Left renal cortex interstitium (tissue), 4 donors: ENCODE measurements at places on chromosomes 2 and 18.

- DNase-seq: no peak
Measured at GRCh38 chr2:83850071-83850725, 608.9 kb downstream of the SUCLG1 start.

GRCh38 chr2:23430263-23430662, 45.3 kb downstream of the KLHL29 start:
- no peak for DNase-seq

- no peak for DNase-seq
Measured at GRCh38 chr2:187266147-187266546, 181.9 kb downstream of the CALCRL start.

DNA sequence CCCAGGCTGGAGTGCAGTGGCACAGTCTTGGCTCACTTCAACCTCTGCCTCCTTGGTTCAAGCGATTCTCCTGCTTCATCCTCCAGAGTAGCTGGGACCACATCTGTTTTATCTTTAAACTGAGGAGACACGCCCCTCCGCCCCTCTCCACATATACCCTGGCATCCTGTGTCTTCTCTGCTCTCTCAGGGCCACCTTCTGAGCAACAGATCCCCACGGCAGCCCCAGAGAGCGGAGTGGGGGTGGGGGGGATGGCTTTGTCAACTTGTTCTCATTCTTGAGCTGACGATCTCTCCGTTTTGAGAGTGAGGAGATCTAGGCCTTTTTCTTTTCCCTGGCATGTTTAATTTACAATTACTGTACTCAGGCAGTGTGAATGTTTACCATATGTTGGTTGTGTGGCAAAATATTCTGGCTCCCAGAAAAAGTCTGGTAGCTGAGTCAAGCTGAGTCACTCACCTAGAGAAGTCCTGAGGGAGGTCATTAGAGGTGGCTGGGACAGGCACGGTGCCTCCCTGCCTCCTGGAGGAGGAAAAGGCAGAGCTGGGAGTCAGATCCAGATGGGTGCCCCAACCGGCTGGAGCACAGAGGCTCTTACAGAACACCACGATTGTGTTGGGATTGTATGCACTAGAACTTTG, 19.5 kb upstream of the ID2 start:
- DNase-seq: no peak

DNA sequence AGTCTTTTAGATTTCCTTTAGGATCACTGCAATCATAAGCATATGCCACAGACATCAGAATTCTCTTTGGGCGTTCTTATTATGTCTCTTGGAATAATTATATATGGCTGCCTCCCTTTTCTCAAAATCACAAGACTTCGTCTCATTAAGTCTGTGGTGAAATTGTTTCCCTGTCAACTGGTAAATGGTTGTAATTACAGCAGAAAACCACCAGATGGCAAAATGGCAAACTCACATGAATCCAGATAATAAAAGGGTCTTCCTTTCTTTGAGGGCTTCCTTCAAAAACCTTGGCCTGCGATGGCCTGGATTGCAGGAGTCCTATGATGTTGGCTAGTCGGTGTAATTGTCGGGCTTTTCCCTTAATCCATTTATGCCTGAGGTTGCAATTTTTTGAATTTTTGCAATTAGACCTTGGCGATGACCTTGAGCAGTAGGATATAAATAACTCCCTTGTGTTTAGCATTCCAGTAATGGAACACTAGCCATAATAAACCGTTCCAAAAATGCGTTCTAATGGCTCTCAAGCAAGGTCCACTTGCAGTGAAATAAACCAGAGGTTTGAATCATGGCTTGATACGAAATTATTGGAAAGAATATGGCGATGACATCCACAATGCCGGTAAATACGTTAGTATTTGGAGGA, 656.4 kb downstream of the MBD2 start:
- DNase-seq: no peak

GRCh38 chr2:224875841-224876240, 159.7 kb upstream of the CCDC195 start:
- no peak for DNase-seq

DNA sequence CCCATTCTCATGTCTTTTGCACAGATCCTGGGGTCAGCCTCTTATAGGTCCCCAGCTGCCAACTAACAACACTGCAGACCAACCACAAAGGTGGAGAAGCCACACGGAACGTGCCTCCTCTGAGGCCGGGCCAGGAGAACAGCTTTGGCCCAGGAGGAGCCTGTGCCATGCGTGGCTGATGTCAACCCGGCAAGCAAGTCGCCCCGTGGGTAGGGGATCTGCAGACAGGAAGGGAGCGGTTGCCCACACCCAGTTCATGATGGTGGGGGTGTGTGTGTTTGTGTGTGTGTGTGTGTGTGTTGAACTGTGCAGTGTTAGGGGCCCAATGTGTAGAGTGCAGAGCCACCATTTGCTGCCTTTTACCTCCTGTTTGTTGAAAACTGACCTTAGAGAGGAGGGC, 2.4 kb upstream of the CLEC4F start:
- DNase-seq: no peak

DNA sequence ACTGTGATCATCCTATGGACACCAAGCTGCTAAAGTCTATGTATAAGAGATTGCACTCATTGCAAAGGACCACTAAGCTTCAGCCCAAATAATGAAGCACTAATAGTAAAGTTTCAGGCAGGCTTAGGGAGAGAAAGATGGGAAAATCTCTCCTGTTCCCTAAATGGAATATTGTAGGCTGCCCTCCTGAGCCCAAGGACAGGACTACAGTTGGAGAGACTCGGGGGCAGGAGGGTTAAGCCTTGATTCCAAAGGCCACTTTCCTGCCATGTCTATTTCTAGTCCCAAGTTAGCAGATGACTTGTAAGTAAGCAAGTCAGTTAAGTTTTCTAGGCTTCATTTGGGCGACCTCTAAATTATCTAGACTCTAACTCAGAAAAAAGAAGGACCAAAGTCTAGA, 9.0 kb downstream of the TMEM247 start:
- no peak for DNase-seq

DNA sequence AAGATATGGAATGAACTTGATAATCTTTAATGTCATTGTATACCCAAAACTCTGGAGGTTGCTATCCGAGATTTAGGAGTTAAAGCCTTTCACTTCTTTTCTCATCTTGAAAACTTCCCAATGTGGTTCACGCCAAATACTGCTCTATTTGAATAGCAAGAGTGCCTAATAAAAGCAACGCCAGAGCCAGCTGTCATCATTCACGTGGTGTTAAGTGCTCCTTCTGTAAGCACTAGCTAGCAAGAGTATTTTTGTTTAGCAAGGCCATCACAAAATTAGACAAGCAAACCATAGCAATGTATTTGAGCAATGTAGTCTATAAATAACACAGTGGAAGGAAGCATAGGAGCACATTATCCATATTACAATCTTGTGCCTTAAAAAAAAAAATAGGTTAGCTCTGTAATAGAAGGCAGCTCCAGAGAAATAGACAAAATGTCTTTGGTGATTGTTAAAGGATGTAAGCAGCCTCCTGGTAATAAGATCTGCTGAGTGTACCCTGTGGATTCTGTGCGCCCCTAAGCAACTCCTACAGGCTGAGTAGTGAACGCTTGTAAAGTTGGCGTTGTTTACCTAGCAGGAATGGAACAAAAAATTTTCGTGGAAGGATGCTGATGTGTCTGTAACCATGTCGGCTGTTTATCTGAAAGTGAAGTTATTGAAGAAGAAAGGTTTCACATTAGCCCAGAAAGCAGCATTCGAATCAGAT, 518.0 kb downstream of the CNTNAP5 start:
- no peak for DNase-seq

DNA sequence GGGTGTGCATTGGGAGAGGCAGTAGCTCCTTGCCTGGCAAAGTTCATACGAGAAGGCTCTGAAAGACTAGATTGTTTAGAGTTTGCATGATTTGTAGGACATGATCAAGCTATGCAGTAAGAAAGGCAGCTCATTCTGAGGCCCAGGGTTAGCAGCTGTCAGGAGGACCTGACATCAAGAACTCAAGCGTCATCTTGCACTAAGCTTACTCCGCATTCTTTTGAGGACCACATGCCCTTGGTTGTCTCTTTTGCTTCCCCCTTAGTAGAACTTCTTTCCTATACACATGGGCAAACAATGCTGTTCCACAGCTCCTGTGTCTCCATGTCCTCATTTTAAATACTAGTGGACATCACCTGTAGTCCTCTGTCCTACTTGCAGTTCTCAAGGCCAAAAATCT, 14.0 kb downstream of the ZNF532 start:
- no peak for DNase-seq

GRCh38 chr2:69177063-69177771, 164.2 kb downstream of the ANTXR1 start:
- DNase-seq: no peak

- DNase-seq: no peak
Measured at GRCh38 chr2:233940376-233941276, 23.5 kb downstream of the TRPM8 start.

DNA sequence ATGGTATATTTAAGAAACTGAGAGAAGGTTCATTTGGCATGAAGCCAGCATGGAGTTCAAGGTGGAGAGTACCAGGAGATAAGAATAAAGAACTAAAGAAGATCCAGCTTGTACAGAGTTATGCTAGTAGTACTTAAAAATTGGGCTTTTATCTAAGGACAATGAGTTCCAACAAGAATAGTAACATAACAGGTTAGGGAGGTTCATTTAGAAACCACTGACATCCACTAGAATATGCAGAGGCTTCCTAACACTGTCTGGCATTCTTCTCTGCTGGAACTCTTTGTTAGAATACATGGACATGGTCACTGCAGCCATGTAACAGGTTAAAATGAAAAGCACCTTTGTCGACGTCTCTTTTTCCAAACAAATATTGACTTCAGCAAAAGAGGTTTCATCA, 42.6 kb upstream of the DSC1 start:
- no peak for DNase-seq

GRCh38 chr2:183078163-183078463, 434 bp upstream of the DUSP19 start:
- DNase-seq: no peak

DNA sequence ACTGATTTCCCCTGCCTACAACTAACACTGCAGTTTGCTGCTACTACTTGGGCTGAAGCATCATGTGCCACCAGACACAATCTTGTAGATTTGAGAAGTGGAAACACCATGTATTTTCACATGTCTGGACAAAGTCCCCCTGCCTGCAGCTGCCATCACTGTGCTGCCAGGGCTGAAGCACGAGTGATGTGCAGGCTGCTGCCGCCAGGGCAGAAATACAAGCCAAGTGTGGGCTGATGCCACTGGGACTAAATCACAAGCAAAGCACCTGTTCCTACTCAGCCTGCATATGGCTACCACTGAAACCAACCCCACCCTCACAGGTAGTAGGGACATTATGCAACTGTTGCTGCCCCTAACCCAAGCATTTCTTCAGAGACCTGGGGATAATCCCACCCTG, 179.5 kb upstream of the SLC35G4 start:
- no peak for DNase-seq

DNA sequence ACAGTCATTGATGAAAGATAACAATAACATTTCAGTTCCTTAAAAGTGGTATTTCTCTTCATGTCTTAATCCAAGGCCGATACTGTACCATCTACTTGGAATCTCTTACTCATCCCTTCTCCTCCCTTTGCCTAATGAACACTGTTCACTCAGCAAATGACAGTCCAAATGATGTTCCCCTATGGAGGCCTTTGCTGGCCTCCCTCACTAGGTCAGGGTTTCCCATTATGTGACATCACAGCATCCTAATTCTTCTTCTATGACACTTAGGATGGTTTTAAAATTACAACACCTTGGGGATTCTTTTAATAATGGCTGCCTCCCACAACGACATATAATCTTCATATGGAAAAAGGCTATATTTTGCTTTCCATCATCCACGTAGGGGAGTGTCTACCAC, 747.7 kb downstream of the NRXN1 start:
- no peak for DNase-seq

- no peak for DNase-seq
Measured at GRCh38 chr2:216044883-216045486, 31.6 kb upstream of the MREG start.

DNA sequence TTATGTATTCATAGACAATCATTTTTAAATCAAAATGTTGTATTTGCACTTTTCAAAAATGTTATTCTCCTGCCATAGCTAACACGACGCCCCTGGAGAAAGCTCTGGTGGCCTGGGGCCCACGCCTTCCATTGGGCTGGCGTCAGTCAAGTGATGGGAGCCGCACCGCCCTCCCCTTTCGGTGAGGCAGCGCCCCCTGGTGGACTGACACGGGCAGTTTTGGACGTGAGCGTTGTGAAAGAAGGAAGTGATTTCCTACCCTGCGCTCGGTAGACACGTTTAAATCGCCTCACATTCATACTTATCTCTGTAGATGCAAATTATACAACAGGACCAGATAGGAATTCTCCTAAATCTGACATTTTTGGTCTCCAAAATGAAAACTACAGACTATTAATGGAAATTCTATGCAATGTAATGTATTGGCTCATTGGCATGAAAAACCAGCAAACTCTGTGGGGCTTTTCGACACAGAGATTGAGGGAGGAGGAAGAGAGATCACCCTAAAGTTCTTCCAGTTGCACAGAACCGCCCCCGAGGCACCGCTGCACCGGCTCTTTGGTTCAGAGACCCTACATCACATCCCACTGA, 326.2 kb upstream of the SOX11 start:
- no peak for DNase-seq

DNA sequence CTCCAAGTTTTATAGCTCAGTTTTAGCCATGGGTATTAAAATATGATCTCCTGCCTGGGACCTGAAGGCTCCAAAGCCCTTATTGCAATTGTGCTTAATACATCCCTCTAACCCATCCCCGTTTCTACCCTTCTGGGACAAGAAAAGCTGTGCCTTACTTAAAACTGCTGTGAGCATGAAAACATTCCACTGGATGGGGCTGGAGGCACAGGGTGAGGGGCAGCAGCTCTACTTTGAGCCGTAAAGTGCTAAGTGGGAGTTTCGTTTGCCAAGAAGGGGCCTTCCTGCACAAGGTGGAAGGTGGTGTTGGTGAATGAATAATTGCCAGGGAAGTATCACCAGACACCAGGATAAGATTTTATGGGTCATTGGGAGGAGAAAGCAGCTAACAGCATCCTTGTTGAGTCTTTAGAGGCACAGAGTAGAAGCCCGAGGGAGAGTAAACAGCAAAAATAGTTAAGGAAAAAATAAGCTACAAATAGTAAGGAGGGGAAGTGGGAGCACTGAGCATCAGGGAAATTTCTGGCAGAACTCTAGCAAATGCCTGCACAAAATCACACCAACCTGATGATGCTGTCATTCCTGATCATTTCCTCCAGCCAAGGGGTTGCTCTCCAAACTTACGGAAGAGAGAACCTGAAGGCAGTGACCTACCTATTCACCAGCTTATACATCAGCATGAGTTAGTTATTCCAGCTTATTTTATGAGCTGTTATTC, 218.4 kb downstream of the MREG start:
- DNase-seq: no peak

- no peak for DNase-seq
Measured at GRCh38 chr2:18349421-18349820, 211.0 kb downstream of the RDH14 start.

- DNase-seq: no peak
Measured at GRCh38 chr2:104102615-104103014, 751.3 kb upstream of the POU3F3 start.

- DNase-seq: no peak
Measured at GRCh38 chr18:35592298-35592697, 10.8 kb downstream of the GALNT1 start.

DNA sequence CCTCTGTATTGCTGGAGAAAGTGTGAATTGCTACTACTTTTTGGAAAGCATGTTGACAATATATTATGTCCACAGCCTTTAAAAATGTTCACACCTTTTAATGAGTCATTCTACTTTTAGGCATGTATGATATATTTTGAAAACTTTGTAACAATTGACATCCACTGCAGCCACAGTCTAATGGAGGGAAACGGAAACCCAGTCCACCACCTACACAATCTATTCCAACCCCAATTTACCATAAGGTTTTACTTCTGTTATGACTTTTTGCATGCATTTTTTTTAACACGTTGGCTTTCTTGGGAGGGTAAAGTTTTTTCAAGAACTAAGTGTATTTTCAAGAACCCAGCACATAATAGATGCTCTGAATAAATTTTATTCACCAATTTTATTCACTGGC, 38.5 kb upstream of the ATP8B1 start:
- no peak for DNase-seq
